Activated CD4-positive, alpha-beta T cell treated with anti-CD3 and anti-CD28 coated beads, Interleukin-10, Interleukin-2, amounts not matched to agents 100 ng/mL and 50 ng/mL, durations not matched to agents 16 hours and 8 hours (primary cell): ENCODE measurements at places on chromosomes 16 and 17.
A peak's percentile ranks its signal among the peaks of the same experiment; 100 is the strongest.

DNA sequence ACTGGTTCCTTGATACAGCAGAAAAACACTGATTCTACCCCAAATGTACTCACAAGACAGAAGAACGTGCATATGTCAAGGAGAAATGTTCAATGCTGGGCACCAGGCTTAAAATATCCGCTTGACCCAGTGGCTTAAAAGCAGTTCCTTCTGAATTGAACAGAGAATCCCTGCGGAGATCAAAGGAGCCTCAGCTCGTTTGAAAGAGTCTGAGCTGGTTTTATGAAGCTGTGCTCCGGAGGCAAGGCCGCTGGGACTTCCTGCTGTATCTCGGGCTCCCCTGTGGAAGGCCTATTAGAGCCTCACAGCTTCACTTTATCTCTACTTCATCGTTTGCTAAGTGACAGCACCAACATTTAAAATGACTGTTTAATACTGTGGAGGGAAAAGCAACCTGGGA lies 2.2 kb downstream of the LMF1 start:
- no peak for DNase-seq

GRCh38 chr17:21039839-21040575 lies 2.8 kb downstream of the USP22 start:
- peak; percentile 57 for DNase-seq

DNA sequence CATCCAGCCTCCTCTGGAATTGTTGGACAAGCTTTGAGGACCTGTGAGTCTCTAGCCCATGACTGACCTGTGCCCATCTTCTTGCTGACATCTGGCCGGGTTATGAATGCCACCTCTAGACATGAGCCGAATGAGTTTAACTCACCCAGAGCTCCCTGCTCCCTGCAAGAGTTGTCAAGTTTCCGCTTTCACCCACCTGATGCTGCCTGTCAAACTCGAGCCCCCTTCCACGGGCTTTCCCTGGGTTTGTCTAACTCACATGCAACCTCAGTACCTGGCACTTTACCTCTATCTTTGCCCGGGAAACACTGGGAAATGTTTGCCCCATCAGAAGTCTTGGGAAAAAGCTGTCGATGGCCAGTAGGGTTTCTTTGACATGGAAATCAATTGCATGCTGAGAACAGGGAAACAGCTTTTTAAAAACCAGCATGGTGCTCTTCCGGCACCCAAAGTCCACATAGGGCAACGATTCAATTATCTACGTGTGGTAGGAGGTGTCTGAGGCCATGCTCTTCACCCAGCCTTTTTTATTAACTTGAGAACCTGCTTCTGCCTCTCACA lies 33.8 kb upstream of the DNAH17 start:
- DNase-seq = no peak

DNA sequence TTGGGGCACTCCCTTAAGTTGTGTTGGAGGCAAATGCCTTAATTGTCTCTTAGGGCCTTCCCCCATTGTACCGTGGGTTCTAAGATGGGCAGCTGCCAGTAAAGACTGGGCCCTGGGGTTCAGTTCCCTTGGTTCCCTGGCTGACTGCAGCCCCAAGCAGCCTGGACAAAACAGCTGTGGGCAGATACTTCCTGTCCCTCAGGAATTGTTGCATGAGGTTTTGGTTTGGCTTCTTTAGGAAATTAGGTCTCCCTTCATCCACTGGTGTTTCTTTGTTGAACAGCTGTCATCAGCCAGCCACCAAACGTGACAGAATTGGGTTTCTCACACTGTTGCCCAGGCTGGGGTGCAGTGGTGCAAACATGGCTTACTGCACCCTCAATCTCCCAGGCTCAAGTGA lies 42.0 kb upstream of the ETV4 start:
- DNase-seq = no peak

DNA sequence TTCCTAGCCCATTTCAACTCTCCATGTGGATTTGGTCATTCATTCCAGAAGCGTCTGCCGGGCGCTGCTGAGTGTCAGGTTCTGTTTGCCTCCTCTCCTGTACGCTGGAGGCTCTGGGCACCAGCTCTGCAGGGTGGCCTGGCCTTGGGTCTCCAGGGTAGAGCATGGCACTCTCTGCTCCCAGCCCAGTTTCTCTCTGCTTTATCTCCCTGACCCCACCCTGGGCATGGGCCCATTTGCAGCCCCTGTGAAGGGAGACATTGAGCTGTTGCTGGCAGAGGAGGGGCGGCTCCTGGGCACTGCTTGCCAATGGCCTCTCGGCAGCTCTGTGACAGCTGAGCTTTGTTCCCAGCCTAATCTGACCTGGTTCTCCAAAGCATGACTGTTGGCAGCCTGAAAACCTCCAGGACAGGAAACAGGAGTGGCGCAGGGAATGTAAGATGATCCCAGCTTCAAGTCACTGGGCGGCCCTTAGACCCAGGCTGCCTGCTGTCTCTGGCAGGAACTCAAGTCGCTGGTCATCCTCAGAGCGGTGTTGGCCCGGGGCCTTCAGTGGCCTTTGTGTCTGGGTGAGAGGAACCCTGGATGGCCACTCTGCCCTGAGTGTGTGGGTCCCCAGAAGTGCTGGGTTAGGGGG lies 146.8 kb downstream of the SEC14L1 start:
- no peak for DNase-seq

DNA sequence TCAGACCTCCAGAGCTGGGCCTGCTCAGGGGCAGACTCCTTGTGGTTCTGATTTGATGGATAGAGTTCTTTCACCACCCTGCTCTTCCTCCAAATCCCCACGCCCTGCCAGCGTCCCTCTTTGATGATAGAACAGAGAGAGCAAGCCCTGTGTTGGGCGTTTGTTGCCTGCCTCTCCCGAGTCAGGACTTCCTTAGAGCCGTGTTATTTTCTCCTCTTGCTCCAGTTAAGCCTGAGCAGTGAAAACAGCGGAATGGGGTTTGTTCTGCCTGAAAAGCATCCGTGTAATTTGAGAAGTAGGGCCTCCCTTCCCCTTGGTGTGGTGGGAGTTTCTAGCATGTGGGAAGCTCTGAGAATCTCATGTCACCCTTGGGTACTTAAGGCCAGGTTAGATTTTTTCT lies 22.1 kb downstream of the TMEM94 start:
- no peak for DNase-seq

DNA sequence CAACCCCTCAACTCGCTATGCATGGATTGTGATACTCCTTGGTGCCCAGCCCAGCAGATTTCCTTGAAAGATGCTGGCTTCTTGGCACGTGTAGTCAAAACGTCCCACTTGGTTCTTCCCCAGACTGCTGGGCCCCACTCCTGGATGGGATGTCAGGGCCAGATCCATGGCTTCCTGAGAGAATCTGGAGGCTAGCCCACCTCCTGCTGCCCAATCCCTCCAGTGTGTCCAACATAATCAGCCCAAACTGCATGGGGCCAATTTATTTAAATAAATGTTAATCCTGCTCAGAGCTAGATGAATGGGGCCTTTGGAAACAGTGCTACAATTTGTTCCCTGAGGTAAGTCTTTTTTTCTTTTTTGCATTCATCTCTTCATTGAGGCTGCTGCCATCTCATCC lies 49.4 kb downstream of the WSB1 start:
- no peak for DNase-seq

- DNase-seq = no peak
These were observed 256.1 kb downstream of the CDH8 start for GRCh38 chr16:61780161-61780560.
